H7 (cell line): ENCODE measurements at places on chromosomes 2 and 18.

- peak; percentile 76 for DNase-seq
Measured at GRCh38 chr2:232419245-232420072, 12.8 kb downstream of the ALPG start.

DNA sequence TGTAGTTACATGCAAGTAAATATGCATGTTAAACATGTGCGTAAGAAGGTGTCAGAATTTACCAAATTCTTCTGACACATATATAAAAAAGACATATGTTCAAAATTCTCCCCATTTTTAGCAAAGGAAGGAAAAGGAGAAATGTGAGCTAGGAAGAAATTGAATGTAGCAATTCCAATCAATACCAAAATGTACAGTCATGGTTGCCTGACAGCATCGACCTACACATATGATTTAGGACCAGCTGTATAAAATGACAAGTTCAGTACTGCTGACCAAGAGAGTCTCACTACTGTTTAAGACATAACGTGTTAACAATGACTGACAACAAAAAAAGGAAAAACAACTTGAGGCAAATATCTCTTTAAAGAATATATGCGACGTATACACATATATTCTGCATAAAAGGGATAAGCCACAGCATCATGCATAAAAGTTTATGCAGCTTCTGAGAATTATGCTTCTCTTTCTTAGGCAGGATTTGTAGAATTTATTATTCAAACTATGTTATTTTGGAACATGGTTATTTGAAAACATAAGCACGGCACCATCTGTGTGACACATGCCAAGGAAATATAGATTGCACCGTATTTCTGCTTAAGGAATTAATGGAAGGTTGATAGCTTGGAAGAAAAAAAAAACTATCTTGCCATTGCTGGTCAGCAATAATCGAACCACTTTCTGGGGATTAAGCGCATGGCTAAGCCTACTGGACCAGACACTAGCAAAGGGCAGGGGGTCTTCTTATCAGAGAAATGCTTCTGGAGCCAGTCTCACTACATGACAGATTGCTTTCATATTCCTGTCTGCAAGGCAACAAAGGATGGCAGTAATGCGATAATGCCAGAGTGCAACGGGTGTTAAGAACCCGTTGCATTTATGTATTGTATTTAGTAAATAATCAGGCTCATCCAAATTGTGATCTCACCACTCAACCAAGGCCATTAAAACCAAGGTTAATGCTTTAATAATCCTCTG, 154.0 kb downstream of the WDPCP start:
- DNase-seq: no peak

GRCh38 chr2:46848447-46848846, 67.2 kb downstream of the MCFD2 start:
- DNase-seq: no peak

- DNase-seq: no peak
Measured at GRCh38 chr18:21452796-21453510, 147.6 kb downstream of the ESCO1 start.

GRCh38 chr18:45008694-45009413, 328.2 kb downstream of the SETBP1 start:
- DNase-seq: no peak

- DNase-seq: peak; percentile 36
Measured at GRCh38 chr2:223970343-223971128, 13.3 kb downstream of the MRPL44 start.

DNA sequence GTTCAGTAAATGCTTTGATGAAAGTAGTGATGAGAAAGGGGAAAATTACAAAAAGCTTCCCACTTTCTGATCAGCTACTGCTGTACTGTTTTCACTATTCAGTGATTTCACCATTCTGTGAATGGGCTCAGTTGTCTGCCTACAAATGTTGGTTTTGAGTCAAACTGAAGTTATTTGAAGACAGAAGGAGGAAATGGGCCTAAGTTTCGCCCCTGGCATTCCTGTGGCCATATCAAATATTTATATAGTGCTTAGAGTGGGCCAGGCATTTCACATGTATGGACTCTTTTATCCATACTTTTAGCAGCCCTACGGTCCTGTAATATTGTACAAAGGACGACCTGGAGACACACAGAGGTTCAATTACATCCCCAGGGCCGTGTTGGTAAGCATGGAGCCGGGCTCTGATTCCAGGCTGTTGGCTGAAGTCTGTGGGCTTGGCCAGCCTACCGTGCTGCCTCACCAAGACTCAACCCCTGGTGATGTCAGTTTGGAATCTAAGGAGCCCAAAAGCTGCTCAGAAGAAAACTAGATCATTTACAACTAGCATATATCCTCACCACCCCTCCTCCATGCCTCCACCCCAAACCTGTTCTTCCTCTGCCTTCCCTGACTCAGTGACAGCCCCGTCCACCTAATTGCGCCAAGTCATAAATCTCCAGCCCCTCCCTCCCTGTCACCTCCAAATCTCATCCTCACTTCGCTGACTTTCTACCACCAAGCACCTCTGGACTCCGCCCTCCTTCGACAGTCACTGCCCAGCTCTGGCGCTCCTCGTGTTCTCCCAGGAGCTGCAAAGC, 10.1 kb upstream of the GRHL1 start:
- no peak for DNase-seq

DNA sequence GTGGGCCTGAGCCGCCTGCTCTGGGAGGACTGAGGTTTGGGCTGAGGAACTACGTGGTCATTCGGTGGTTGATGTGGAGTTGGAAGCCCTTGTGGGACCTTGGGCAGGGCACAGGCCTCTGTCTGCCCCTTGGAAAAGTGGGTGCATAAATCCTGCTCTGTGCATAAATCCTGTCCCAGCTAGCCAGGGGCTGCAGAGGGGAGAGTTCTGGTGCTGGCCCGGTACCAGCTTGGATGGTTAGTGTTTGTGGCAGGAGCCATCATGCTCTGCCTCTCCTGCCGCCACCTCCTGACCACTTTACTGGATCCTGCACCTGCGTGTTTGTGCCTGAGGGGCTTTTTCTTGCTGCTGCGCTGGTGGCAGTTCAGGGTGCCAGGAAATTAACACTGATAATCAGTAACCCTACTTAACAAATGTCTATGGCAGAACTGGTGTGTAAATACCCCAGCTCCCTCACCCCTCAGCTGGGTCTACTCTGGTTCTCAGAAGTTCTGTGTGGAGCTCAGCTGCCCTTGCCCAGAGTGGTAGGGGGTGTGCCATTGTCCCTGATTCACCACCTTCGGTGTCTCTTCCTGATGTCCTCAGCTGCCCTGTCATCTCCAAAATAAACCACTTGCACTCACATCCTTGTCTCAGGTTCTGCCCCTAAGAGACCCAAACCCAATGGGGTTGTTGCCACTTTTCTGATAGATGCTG, 156.8 kb downstream of the GLI2 start:
- no peak for DNase-seq

GRCh38 chr2:46306330-46306751, 9.1 kb downstream of the EPAS1 start:
- DNase-seq: no peak

DNA sequence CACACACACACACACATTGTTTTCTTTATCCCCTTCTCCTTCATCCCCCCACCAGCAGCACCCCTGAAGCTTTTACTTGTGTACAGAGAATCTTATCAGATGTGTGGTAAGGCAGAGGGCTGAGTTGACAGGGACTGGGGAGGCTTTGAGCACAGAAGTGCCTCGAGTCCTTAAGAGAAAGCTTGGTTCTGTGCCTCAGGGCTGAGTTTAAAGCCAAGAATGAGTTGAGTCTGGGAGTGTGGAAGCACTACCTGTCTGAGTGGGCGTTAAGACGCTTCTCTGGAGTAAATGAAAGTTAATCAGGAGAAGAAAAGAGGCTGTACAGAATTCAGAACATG, 2.7 kb downstream of the ID2 start:
- DNase-seq: peak; percentile 51

GRCh38 chr2:179946810-179947615, 60.1 kb downstream of the CWC22 start:
- no peak for DNase-seq

DNA sequence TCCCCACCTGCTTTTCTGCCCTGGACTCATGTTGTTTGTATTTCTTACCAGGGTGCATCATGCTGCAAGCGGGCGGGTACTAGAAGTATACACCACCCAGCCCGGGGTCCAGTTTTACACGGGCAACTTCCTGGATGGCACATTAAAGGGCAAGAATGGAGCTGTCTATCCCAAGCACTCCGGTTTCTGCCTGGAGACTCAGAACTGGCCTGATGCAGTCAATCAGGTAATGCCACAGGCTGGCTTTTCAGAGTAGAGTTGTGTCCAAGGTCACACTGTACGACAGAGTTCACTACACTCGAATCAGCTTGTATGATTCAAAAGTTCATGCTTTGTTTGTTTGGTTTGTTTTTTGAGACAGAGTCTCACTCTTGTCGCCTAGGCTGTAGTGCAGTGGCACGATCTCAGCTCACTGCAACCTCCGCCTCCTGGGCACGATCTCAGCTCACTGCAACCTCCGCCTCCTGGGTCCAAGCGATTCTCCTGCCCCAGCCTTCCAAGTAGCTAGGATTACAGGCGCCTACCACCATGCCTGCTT, 19.4 kb downstream of the SRSF7 start:
- no peak for DNase-seq

DNA sequence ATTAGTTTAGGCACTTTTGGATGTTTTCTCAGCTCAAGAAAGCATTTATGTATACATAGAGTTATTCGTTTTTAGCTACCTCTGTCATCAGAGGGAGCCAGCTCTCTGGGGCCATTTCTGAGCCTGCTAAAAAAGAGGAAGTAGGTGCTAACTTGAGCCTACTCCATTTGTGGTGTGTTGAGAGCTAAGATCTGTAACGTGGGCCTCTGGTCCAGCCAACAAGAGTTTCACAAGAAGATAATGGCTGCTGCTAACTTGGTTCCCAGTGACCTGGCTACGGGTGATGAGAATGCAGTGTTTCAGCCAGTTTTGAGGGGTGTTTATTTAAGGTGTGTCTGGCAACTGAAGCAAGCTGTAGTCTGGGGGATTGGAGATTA, 182.5 kb downstream of the PRKCE start:
- no peak for DNase-seq

- no peak for DNase-seq
Measured at GRCh38 chr18:30492552-30493129, 549.9 kb downstream of the DSC3 start.

DNA sequence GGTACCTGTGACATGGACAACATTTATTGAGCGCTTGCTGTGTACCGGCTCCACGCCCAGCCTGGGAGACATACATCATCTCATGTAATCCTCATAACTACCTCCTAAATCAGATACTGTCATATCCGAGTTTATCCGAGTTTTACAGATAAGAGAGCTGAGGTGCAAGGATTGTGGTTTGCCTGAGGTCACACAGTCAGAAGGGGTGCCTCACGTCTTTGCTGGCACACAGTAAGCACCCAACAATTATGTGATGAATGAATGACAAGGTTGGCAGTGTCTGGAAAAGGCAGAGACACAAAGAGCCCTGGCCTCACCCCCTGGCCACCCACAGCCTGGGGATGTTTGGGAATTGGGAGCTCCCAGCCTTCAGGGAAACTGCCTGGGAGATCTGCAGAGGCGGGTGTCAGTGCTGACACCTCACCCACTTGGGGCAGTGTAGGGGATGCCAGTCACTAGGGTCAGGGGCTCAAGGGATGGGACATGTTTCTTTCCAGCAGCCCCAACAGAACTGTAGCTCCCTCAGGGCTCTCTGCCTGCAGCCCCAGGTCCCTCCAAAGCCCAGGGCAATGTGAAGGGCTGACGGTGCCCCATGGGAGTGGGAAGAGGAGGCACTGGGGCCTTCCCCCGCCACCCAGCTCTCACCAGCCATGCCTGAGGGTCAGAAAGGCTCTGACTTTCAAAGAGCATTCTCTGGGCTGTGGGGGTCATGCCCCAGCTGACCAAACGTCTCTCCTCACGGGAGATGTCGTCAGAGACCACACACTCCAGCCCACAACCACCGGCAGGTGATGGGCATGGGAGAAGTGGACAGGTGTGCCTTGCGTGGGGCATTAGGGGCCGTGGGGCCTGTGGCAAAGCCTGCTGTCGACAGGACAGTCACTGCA, 157.5 kb downstream of the ZFP36L2 start:
- peak; percentile 51 for DNase-seq

DNA sequence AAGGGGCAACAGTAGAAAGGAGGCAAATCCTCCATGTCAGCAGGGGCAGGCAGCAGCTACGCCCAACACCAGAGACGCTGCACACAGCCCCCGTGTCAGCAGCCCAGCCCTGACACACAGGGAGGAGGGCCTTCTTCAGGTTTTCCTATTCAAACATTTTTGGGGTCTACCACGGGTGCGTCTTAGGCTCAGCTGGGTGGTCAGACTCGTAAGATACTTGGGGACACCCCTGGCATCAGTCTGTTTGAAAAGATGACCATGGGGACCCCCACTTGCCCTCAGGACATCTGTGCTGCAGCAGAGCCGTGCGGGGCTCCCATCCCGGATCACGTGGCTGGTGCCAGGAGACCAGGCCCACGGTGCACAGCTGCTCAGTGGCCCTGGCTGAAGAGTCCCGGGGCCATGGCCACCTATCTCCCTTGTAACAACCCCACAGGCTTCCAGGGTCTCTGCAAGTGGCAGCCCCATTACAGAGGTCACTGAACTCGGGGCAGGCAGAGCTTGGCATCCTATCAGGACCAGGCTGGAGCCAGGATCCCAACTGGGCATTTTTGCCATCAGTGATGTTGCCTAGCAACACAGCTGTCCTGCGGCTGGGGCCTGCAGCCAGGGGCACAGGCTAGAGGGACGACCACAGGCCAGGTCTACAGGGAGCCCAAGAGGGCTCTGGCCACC, 82.5 kb downstream of the EDAR start:
- DNase-seq: peak; percentile 22

- DNase-seq: no peak
Measured at GRCh38 chr2:56613254-56613653, 429.5 kb downstream of the CCDC85A start.

DNA sequence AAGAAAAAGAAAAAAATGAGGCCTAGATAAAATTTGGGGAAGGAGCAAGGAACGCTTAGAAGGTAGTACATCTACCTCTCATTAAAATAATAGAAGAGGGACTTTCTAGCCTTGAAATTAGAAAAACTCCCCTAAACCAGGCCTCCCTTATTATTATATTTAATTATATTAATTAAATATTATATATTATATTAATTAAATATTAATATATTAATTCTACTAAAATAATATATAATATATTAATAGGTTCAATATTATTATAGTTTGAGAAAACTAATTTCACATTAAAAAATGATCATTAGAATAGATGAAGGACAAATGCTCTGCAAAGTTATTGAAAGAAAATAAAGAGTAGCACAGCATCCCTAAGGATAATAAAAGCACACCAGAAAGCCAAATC, 449.4 kb downstream of the NBAS start:
- no peak for DNase-seq

- no peak for DNase-seq
Measured at GRCh38 chr2:42938671-42939370, 146.4 kb upstream of the HAAO start.

- peak; percentile 16 for DNase-seq
Measured at GRCh38 chr2:49973917-49974368, 819.6 kb upstream of the FSHR start.

DNA sequence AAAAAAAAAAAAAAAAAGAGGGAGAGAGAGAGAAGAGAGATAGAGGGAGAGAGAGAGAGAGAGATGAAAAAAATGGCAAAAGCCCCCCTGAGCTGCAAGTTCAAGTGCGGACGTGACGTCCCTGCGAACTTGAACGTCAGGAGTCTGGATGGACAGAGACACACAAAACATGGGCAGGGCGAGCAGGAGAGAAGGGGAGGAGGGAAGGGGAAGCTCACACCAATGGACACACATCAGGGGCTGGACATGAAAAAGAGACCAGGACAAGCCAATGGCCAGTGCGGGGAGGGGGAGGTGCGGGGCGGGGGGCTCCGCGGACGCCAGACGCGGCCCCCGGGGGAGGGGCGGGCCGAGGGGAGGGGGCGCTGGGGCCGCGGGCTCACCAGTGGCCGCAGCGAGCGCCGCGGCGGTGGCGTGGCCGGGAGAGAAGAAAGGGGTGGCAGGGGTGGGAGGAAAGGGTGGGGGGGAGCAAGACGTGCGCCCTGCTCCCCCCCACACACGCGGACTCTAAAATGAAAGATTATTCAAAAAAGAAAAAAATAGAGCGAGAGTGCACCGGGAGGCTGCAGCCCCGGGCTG, at the start of gene BCL11A:
BCL11A (minus strand) TSS at position 160 of the 579 bp plus-strand sequence. CDS start 384 bp downstream, outside the sequence.
- DNase-seq: peak; percentile 89
